ENCODE measurements at places on chromosomes 2 and 18.

DNA sequence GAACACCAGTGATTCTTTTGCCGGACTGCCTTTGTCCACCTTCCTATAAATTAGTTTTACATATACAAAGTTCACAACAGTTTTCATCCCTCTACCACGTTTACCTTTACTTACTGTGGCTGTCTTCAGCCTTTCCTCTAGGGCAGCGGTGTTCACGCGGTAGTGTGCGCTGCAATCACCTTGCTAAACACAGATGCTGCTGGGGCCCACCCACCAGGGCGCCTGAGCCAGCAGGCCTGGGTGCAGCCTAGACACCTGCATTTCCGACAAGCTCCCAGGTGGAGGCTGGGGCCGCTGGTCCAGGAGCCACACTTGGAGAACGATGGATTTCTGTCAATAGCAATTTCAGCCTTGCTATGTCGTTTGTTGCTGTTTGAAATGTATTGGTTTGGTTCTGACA is 83.1 kb downstream of the NDUFA10 start:
- no peak for DNase-seq

GRCh38 chr2:219277703-219278654 is 1.2 kb upstream of the DNAJB2 start:
- DNase-seq = peak; percentile 33

DNA sequence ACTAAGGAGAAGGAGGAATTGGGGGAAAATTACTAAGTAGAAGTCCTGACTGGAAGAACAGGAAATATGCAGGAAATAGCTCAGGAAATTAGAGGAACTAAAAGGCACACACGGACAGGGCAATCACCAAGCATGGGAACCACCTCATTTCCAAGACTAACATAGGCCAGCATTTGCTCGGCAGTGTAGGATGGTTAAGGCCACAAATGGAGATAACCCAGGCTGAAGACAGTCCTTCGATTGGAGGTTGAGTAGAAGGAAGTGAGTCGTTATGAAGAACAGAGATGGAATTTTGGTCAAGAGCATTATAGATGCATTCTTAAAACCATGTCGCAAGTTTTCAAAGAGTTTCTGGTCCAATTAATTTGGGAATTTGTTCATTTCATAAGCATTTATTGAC is 401.4 kb downstream of the ALK start:
- DNase-seq = no peak

DNA sequence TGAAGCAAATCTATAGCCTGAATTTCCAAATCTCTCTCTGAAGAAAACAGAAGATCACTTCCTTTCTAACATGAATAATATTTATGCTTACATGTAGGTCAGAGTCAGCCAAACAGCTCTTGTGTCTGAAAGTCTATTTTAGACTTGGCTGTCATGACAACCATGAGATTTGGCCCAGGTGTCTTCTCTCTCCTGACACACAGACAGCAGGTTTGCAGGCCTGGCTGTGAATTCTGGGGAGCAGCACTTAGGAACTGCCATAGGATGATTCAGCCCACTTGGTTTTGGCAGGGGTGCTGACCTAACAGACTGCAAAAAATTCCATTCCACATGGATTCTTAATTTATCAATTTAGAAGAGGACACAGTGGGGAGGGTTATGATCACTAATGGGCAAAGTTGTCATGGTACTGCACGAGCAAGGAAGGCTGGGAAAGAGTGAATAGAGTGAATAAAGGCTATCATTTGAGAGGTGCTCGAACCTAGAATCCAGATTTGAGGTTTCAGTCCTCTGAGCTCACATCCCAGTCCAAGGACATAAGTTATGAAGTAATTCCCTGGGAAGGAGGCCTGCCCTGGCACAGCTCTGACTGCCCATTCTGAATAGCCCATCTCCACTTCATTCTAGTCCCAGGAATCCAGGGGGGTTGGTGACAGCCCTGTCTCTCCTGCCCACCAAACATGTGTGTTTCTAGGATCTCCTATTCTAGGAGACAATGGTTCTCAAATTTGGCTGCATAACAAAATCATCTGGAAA is 453.9 kb upstream of the TRIB2 start:
- DNase-seq = peak; percentile 45

GRCh38 chr18:7048081-7048480 is 69.5 kb downstream of the LAMA1 start:
- DNase-seq = no peak

- DNase-seq = no peak
Measured at GRCh38 chr2:200901459-200902072, 12.4 kb downstream of the NIF3L1 start.

GRCh38 chr2:3793249-3793648 is 89.9 kb downstream of the DCDC2C start:
- no peak for DNase-seq

DNA sequence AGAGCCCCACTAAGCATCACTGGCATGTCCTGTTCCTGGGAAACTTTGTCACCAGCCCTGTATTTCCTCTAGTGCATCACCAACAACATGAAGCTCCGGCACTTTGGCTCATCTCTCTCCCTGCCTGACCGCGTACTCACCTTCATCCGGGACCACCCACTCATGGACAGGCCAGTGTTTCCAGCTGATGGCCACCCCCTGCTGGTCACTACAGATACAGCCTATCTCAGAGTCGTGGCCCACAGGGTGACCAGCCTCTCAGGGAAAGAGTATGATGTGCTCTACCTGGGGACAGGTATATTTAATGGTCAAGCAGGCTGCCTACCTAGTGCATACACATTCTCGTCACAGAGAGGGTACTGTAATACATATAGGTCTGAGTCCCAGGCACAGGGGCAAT is 21.0 kb downstream of the SEMA4F start:
- DNase-seq = no peak

- DNase-seq = no peak
Measured at GRCh38 chr2:7450188-7450832, 533.1 kb downstream of the RNF144A start.

DNA sequence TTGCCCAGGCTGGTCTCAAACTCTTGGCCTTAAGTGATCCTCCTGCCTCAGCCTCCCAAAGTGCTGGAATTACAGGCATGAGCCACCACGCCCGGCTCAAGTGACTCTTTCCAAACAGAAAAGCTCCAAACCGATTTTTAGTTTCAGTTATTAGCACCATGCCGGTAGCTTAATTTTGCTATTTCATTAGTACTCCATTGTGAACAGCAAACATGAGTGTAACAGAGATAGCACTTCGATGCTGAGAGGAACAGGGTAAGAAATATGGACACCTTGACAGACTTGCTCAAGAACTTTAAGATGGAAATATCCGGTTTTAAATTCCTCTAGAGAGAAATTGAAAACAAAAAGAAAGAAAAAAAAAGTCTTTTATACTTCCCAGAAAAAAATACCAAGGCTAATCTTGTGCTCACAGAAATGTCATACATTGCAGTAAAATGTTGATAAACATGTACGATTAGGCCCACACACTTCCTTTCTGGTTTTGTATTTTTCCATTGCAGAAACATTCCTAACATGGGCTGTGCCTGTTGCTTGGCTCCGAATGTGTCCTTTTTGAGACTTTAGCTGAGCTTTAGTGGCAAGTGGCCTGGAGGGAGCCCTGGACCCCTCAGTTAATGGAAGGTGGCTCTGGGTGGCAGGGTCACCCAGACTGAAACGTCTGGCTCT is 18.3 kb downstream of the FHL2 start:
- no peak for DNase-seq

- DNase-seq = no peak
Measured at GRCh38 chr2:176388861-176389260, 119.6 kb downstream of the MTX2 start.

- no peak for DNase-seq
Measured at GRCh38 chr2:159285433-159285832, 1.1 kb downstream of the WDSUB1 start.

DNA sequence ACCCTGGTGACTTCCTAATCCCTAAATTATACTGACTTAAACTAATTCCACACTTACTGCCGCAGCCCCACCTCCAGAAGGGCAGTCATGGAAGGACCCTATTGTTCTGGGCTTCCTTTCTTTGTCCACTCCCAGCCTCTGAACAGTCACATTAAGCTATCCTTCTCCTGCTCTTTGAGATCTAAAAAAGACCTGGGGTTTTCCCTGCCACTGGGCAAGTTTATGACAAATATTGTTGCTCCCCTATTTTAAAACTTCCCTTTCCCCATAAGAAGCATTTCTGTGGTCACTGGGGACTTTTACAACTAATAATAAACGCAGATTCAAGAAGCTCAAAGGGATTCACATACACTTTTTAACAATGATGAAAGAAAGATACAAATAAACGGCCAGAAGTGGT is 47.2 kb upstream of the XPO1 start:
- no peak for DNase-seq

DNA sequence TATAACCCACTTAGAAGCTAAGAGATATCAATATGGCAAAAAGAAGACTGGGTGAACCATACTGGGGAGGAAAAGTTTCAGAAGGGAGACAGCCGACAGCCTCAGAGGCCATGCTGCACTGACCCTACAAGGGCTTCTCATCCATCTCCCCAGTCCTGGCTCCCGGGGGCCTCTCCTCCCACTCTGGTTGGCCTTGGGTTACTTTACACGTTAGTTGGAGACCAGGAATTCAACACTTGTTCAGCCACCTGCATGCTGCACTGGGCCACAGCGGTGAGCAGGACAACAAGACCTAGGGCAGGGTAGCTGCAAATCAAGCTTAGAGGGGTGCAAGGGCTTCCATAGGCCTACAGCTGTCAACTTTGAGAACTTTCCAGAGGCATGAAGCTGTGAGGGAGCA is 28.6 kb upstream of the IL1R2 start:
- no peak for DNase-seq

All from NCI-H187 treated with DMSO at 0.1 percent for 48 hours (cell line).